AG04449 (cell line): ENCODE measurements at places on chromosomes 4 and X.

DNA sequence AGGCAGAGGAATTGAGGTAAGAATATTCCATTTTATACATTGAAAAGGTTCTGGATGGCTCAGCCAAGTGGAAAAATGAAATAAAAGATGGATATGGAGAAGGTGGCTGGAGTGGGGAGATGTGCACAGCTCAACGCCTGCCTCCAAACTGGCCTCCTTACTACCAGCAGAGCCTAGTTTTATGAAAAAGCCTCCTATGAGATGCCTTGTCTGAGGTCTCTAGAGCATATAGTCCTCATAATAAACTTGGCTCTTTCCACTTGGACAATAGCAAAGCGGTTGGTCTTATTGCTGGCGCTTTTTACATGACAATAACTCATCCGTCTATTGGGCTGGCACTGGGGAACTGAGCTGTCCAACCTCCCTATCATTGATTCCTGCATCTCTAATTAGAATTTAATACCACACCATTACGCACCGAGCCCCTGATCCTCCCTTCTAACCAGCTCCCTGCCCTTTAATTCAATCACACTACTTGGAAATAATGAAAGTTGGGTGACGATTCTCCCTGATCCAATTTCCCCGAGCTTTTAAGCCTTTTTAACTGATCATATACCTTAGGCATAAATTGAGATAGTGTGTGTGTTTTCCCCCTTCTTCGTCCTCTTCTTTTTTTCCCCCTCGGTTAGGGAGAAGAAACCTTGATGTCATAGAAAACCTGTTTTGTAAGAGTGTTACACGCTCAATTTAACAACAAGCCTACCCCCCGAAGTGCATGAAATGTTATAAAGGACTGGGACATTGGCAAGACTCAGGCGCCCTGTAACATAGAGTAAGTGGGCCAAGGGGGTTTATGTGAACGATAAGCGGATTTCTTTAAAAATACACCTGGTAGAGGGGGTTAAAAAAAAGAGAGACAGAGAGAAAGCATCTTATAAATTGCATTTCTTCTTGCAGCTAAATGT, at the start of gene PHOX2B:
Gene PHOX2B, minus strand, starts transcription at position 155 of the 905 bp plus-strand sequence. Its CDS starts 115 bp downstream, at position 40.
- DNase-seq, result no peak

DNA sequence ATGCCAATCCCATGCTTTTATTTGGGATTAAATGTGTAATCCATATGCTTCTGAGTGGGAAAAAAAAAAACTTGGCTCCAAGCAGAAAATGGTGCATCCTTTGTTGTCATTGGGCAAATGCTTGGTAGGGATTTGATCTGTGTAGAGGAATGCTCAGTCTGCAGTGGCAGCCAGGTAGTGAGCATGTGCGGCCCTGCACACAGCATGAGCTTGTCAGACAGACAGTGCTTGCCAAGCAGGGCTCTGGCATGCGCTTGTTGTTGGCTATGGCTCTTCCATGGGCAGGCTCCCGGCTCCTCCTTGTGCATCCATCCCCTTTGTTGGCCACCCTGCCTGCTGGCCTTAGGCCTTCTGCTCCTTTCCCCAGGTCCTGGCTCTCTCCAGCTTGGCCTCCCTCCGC, 130.3 kb downstream of the GPR143 start:
- DNase-seq, result no peak

DNA sequence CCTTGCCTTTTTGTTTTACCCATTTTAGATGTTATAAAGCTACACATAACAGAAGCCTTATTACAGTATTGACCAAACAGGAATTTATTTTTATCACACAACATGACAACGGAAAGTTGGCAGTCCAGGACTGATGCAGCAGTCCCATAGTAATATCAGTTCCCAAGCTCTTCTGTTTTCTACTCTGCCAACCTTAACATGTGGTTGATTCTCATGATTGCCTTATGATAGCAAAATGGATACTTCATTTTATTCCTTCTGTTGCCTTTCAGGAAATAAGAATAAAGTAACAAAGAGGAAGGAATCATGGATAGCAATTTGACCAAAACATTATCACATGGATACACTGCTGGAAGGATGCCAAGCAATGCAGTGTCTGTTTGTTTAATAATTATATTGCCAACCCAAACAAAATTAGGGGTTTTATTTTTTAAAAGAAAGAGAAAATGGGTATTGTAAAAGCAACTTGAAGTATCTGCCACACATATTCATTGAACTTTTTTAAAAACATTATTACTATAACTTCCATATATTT, 275.7 kb downstream of the STPG2 start:
- no peak for DNase-seq

DNA sequence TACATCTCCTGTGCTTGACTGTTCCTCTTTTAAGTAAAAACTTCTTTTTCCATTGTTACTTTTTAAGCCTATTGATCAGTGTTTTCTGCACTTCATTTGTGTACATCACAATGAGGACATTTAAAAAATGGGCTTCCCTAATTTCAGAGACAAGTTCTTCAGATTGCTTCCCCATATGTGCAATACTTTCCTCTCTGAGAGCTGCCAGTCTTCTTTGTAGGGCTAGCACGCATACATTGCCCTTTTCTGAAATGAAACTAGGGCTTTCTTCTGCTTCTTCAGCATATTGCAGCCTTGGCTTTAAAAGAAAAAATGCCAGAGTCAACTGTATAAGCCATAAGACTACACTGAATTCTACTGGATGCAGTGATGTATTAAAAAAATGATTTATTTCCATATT, 37.8 kb downstream of the FAT4 start:
- DNase-seq, result no peak

GRCh38 chr4:139526928-139527327, 29.1 kb downstream of the SETD7 start:
- no peak for DNase-seq

DNA sequence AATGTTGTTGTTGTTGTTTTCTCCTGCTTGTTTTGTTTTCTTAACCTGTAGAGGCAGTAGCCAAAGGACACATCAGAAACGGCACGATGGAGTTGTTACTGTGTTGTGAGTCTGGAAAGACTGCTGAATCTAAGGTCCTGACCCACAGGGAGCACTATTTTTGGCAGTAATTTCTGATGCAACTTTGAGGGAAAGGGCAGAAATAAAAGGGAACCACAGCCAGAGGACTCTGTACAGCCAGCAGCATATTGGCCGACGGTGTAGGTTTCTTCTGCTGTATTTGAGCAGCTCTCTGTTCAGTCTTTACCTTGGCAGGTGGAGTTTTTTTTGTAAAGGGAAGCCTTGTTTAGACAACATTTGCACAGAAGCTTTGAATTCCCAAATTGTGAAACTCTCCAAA, 203.0 kb upstream of the GPR101 start:
- DNase-seq, result no peak

DNA sequence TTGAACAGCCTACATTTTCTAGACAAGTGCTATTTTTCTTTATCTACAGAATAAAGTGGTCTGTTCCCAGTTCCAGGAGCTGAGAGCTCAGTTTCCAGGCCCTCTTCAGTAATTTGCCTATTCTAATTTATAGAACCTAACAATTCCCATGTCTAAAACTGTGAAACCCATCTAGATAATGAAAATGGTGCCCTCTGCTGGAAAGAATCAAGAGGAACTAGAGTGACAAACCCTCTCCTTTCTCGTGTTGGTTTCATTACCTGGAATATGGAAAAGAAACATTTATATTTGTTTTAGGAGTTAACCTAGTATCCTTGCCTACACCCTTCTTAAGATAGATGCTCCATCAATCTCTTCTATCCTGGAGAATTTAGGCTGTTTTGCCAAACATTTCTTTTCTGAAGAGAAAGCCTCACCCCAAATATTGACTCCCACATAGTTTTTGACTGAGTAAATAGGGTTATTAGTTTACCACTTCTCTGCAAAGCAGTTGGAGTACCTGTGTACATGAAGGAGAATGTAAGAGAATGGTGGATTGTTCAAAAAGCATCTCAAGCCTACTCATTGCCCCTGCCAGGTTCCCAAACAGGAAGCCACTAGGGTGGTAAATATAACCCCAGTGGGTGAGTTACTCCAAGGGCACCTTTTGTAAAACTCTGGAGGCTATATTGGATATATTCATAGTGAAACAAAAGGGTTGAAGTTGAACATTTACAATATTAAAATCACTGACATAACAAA, 121.6 kb downstream of the RASL11B start:
- no peak for DNase-seq

GRCh38 chr4:995311-996026, 2.3 kb upstream of the SLC26A1 start:
- no peak for DNase-seq

- no peak for DNase-seq
Measured at GRCh38 chr4:2867758-2868491, 24.3 kb downstream of the ADD1 start.

DNA sequence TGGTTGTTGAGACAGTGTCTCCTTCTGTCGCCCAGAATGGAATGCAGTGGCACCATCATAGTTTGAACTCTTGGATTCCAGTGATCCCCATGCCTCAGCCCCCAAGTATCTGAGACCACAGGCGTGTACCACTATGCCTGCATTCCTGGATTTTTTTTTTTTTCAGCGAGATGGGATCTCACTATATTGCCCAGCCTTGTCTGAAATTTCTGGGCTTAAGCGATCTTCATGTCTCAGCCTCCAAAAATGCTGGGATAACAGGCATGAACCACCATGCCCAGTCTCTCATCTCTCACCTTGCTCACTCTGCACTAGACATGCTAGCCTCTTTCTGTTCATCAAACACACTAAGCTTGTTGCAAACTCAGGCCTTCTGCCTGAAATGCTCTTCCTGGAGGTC, 104.1 kb downstream of the UBE2K start:
- DNase-seq, result no peak

- no peak for DNase-seq
Measured at GRCh38 chr4:134756421-134756820, 554.8 kb upstream of the PABPC4L start.

- DNase-seq, result no peak
Measured at GRCh38 chr4:56026596-56026995, 77.9 kb downstream of the CEP135 start.

DNA sequence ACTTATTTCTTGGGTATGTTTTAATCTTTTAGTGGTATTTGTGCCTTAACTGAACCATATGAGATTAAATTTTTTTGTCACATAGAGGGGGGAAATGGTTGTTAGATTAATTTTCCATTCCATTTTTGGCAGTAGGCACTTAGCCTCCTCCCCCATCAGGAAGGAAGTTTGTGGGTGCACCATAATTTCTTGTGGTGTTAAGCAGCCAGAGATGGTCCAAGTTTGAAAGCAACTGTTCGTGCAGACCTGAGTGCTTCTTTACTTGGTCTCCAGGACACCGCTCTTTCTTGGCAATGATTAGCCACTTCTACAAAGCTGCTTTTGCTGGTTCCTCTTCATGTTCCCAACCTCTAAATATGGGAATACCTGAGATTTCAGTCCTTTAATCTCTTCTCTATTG, 92.7 kb upstream of the RPL34 start:
- no peak for DNase-seq

DNA sequence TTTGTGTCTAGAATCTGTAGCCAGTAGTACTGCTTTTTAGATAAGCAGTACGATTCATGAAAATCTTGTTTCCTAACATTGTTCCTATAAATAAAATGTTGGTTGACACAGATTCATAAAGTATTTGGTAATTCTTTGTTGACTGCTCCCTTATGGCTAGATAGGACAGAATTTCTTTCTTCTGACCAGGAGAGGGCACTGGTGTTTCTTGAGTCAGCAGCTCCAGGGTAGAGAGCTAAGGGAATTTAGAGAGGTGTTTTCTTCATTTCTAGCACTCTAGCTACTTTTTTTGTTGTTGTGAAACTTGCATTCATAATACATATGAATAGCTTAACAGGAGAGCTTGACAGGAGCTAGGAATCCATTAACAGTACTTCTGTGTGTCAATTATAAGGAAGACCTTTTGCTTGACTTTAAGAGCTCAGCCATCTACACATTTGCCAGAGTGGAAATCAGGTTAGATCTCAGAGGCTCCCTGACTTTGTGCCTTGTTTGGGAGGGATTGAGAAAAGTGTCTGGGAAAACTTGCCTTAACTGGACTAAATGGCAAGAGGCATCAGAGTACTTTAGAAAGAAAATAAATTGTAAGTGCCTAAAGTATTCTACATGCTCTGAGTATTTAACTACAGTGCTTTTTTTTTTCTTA, 756.1 kb downstream of the SH3BGRL start:
- no peak for DNase-seq

DNA sequence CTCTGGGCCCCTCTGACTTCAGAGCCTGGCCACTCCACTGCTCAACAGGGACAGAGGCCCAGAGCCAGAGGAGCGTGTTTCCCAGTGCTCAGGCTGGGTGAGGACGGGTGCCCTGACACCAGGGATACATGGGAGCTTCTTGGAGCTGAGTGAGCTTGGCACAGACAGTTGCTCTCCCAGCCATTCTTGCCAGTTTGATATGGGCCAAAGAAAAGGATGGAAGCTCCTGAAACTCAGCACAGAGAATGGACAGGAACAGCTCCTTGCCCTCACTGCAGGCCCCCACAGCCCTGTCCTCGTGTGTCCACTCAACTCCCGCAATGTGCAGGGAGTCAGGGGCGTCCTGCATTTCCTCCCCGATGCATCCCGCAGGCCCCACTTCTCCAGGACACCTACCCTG, 38.8 kb downstream of the NSG1 start:
- DNase-seq, result no peak

DNA sequence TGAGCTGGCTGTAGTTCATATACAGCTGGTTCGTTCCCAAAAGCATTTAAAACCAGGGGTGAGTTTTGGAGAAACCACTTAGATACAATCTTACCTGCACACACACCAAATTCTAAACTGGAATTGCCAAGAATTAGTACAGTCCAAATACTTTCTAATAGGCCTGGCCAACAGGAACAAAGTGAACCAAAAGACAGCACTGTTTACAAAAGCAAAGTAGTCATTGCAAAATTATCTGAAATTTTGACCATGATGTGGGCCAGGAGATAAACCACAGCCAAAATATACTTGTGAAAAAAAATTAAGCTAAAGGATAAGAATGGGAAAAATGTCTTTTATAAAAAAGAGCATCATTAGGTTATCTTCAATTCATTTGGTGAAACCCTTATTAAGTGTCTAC, 37.9 kb upstream of the NAP1L5 start:
- DNase-seq, result no peak

DNA sequence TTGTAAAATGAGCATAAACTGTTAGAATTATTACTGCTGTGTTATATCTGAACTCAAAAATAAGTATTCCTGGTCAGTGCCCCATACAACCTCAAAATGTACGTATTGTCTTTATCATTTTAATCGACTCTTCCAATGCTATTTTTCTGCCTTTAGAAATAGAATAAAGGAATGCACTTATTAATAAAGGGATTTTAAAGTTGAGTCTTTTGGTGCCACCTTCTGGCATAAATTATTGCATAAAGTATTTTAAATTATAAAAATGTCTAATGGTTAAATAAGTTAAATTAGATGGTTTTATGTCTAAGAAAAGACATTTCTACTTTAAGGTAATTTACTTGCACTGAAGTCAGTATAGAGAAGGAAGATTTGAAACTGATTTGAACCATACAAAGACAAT, 424.0 kb upstream of the NDST4 start:
- DNase-seq, result no peak

GRCh38 chr4:623914-624566, 1.3 kb upstream of the PDE6B start:
- no peak for DNase-seq

DNA sequence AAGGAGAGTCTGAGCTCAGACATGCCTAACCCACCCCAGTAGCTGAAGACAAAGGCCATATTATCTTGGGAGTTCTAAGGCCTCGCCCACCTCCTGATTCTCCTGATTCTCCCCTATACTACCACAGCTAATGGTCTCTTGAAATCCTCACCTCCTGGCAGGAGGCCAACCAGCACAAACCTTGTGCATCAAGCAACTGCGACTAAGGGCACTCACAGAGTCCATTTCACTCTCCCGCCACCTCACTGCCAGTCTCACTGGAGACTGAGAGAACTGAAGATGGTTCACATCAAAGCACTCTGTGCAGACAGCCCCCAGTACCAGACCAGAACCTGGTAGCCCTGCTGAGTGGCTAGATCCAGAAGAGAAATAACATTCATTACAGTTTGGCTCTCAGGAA, 102.1 kb upstream of the KLF8 start:
- DNase-seq, result no peak
